ENCODE measurements at places on chromosomes 11 and 22. TPM values are rescaled to one million over a fixed set of nuclear protein-coding genes. Genes with fewer than 3 reads are reported as not detected.

DNA sequence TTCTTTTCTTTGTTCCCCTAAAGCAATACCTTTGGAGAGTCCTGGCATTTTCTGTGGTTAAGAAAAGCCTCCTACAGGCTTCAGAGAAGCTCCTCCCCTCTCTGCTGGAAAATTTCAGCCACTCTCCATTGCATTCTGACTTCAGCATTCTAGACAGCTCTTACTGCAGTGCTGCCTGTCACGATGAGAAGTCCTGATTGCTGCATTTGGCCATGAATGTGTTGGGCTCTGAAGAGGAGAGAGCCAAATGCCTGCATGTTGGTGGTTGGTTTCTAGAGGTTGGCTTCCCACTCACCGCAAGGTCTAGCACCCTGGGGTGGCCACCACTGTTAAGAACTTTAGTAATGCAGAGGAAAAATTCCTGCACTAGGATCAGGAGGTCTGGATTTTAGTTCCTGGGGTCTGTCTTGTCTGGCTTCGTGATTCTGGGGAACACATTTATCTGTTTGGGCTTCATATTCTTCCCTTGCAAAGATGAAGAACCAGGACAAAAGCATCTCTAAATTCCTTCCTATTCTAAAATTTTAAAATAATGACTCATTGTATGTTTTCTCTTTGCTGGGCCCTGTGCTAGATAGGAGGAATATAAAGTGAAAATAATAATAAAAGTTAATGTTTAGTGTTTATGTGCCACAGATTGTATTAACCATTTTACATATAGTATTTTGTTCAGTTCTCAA lies 38.1 kb downstream of the COA4 start:
- no peaks in the 10 kb centered on the region for H3K27me3 ChIP-seq
- peaks cover 2% of the 10 kb centered on the region for H3K36me3 ChIP-seq
- H3K27ac ChIP-seq, result no peak overlapping the region
- H3K4me3 ChIP-seq, result no peak overlapping the region
- no peaks in the 10 kb centered on the region for H3K4me1 ChIP-seq

GRCh38 chr11:77654770-77655434 lies 17.3 kb upstream of the CLNS1A start:
- no peak overlapping the region for H3K4me3 ChIP-seq
- DNase-seq, result no peak
- H3K36me3 ChIP-seq, result no peaks in the 10 kb centered on the region
- no peak overlapping the region for H3K27ac ChIP-seq
- no peaks in the 10 kb centered on the region for H3K27me3 ChIP-seq
- H3K4me1 ChIP-seq, result no peaks in the 10 kb centered on the region

DNA sequence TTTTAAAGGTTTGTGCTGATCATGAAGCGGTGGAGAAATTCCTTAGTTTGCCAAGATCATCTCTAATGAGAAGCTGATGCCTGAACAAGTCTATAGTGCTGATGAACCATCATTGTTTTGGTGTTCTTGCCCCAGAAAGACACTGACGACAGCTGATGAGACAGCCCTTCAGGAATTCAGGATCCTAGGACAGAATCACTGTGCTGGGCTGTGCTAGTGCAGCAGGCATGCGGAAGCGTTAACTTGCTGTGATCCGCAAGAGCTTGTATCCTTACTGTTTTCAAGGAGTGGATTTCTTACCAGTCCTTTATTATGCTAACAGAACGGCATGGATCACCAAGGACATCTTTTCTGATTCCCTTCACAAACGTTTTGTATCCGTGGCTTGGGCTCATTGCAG lies 104.1 kb downstream of the TBC1D22A start:
- H3K4me1 ChIP-seq, result peaks cover 17% of the 10 kb centered on the region
- H3K4me3 ChIP-seq, result no peak overlapping the region
- H3K27ac ChIP-seq, result no peak overlapping the region
- no peaks in the 10 kb centered on the region for H3K27me3 ChIP-seq
- no peak for DNase-seq
- H3K36me3 ChIP-seq, result no peaks in the 10 kb centered on the region

- peak; percentile 26 for DNase-seq
- no peaks in the 10 kb centered on the region for H3K36me3 ChIP-seq
- H3K27me3 ChIP-seq, result no peaks in the 10 kb centered on the region
- H3K4me1 ChIP-seq, result peaks cover 60% of the 10 kb centered on the region
Measured at GRCh38 chr22:45600790-45601730, 70.6 kb upstream of the ATXN10 start.

DNA sequence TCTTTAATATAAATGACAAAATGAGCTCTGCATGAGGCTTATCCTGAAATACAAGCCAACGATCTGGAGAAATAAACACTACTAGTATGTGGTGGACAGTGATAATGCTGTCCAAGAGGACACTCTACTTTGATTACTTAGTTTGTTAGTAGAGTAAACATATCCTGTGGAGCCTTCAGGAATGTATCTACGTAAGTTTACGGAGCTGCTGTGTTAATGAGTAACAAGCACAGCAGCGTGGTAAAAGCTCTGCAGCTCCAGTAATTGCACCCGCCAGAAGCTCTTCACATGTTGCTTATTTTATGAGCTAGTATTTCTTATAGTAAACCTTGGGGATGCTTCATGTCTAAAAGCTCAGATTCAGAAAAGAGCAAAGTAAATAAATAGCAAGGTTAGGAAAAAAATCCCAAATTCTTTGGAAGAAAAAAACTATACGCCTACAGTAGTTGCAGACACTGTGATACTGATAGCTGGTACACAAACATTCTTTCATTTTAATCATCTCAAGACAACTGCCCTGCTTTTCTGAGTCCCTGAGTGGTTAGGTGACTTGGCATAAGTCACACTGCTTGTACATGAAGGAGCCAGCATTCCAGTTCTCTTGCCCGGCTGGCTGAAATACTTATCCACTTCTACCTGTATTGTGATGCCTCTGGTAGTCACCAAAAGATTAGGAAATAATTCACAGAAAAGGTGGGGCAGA lies 32.7 kb upstream of the CCDC34 start:
- H3K4me1 ChIP-seq, result peaks cover 83% of the 10 kb centered on the region
- DNase-seq, result peak; percentile 48
- H3K4me3 ChIP-seq, result no peak overlapping the region
- H3K36me3 ChIP-seq, result no peaks in the 10 kb centered on the region
- H3K27ac ChIP-seq, result peak overlapping the region; percentile 90

- no peaks in the 10 kb centered on the region for H3K36me3 ChIP-seq
- H3K27ac ChIP-seq, result no peak overlapping the region
- no peak overlapping the region for H3K4me3 ChIP-seq
- H3K4me1 ChIP-seq, result no peaks in the 10 kb centered on the region
Measured at GRCh38 chr11:86896441-86896841, 58.8 kb downstream of the FZD4 start.

- H3K27ac ChIP-seq, result no peak overlapping the region
- H3K27me3 ChIP-seq, result no peaks in the 10 kb centered on the region
- no peaks in the 10 kb centered on the region for H3K36me3 ChIP-seq
Measured at GRCh38 chr22:29750559-29751538, 16.0 kb downstream of the ZMAT5 start.

DNA sequence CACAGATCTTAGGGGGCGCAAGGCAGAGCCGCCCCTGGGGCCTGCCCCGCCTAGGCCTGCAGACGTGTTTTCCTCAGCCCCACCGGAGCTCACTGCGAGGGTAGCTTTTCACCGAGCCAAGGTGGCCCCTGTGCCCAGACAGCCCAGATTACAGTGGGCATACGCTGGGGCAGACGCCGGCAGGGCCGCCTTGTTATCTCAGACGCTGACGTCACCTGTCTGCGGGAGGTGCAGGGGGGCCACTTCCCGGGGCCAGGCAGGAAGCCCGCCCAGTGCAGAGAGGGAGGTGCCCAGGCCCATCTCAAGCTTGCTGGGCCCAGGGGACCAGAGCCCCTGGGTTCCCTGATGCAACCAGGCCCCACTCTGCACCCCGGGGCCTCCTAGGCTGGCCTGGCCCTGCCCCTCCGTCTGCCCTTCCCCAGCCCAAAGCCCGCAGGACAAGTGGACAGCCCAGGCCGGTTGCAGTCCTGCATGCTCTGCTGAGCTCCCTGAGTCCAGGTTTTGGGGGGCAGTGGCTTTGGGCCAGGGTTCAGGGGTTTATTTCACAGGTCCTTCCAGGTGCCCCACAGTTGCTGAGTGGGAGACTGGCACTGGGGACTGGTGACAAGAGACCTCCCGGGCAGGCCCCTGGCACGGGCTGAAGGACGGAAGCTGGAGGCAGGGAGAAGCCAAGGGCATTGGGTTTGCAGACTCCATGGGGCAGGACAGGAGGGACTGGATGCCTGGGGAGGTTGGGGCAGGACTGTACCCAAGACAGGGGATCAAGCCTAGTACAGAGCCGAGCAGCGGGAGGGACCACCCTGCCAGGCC lies 38.6 kb downstream of the IGF2 start:
- no peak overlapping the region for H3K4me3 ChIP-seq
- H3K4me1 ChIP-seq, result peaks cover 35% of the 10 kb centered on the region
- H3K27me3 ChIP-seq, result no peaks in the 10 kb centered on the region
- no peaks in the 10 kb centered on the region for H3K36me3 ChIP-seq

DNA sequence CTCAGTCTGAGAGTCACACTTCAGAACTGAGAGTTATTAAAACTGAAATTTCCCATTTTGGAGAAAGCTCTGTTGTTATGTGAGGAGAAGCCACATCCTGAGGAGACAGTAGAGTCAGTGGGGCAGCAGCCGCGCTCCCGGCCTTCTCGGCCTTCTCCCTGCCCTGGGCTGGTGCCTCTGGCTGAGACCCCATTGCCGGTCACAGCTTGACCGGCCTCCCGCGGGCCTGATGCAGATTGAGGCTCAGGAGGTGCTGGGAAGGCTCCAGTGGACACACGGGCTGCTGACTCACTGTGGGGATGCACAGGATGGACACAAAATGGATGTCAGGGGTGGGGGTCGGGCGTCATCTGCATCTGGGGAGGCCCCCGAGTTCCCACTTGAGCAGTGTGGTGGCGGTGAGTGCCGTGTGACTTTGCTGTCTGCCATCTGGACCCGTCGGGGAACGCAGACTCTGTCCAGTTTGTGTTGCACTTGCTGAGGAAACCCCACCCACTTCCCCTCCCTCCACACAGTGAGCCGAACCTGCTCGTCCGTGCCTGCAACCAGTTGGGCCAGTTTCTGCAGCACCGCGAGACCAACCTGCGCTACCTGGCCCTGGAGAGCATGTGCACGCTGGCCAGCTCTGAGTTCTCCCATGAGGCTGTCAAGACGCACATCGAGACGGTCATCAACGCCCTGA lies 50.1 kb downstream of the MUC6 start:
- no peak overlapping the region for H3K27ac ChIP-seq
- H3K27me3 ChIP-seq, result no peaks in the 10 kb centered on the region
- H3K4me3 ChIP-seq, result no peak overlapping the region
- no peaks in the 10 kb centered on the region for H3K4me1 ChIP-seq
- peaks cover 7% of the 10 kb centered on the region for H3K36me3 ChIP-seq

GRCh38 chr22:42786606-42787356 lies 66.1 kb upstream of the A4GALT start:
- H3K27ac ChIP-seq, result no peak overlapping the region
- no peaks in the 10 kb centered on the region for H3K27me3 ChIP-seq
- no peaks in the 10 kb centered on the region for H3K36me3 ChIP-seq
- H3K4me3 ChIP-seq, result no peak overlapping the region

GRCh38 chr11:83257761-83258168 lies 28.4 kb downstream of the CCDC90B start:
- H3K27ac ChIP-seq, result no peak overlapping the region
- H3K36me3 ChIP-seq, result peaks cover 8% of the 10 kb centered on the region
- no peak for DNase-seq
- no peaks in the 10 kb centered on the region for H3K27me3 ChIP-seq

DNA sequence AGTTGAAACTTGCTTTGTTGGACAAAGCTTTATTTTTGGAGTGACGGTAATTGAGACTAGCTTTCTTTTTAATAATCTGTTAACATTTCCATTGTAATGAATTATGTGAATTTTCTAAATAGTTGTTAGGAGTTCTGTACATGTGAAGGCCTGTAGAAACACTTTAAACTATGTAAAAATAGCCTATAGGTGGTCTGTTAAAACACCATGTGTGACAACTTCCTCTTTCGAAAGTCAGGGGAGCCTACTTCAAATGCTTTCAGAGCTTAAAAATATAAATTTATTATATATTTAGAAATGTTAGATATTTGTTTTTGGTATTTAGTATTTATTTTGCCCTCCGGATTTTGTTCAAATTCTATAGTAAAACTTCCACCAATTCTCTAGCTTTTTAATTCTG lies 28.7 kb downstream of the DDIAS start:
- H3K36me3 ChIP-seq, result no peaks in the 10 kb centered on the region
- H3K27ac ChIP-seq, result no peak overlapping the region
- H3K4me1 ChIP-seq, result no peaks in the 10 kb centered on the region
- no peak overlapping the region for H3K4me3 ChIP-seq

The LIN7C gene
- 17.5 TPM for total RNA-seq

The TREH gene
- not detected for total RNA-seq

The TMPRSS13 gene
- total RNA-seq, result 4.9 TPM

The C11orf86 gene
- total RNA-seq, result not detected

The RAB1B gene
- 74.5 TPM for total RNA-seq

The APOL4 gene
- 0.52 TPM for total RNA-seq

The MS4A3 gene
- not detected for total RNA-seq

The TYMP gene
- 29.8 TPM for total RNA-seq

The C11orf16 gene
- not detected for total RNA-seq

The KRTAP5-7 gene
- not detected for total RNA-seq

The MAPK11 gene
- total RNA-seq, result 3.6 TPM

Measured in body of pancreas (tissue), 4 donors.